ENCODE measurements at places on chromosomes 5 and 9.

GRCh38 chr5:158451993-158452672 is 593.2 kb upstream of the CLINT1 start:
- no peak for DNase-seq

- DNase-seq, result no peak
Observed at GRCh38 chr5:14868771-14869170, 2.8 kb downstream of the ANKH start.

- DNase-seq, result no peak
Observed at GRCh38 chr5:145697251-145697990, 137.7 kb downstream of the PRELID2 start.

GRCh38 chr5:93583768-93584595 is 960 bp downstream of the NR2F1 start:
- DNase-seq, result no peak

DNA sequence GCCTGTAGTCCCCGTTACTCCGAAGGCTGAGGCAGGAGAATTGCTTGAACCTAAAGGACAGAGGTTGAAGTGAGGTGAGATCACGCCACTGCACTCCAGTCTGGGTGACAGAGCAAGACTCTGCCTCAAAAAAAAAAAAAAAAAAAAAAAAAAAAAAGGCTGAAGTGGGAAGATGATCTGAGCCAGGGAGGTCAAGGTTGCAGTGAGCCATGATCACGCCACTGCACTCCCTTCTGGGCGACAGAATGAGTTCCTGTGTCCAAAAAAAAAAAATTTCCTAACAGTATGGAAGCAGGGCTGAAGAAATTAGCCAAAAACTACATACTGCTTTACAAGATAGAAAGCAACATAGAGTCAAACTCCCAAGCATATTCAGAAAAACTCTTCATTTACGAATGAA is 132.8 kb downstream of the CPLANE1 start:
- no peak for DNase-seq

DNA sequence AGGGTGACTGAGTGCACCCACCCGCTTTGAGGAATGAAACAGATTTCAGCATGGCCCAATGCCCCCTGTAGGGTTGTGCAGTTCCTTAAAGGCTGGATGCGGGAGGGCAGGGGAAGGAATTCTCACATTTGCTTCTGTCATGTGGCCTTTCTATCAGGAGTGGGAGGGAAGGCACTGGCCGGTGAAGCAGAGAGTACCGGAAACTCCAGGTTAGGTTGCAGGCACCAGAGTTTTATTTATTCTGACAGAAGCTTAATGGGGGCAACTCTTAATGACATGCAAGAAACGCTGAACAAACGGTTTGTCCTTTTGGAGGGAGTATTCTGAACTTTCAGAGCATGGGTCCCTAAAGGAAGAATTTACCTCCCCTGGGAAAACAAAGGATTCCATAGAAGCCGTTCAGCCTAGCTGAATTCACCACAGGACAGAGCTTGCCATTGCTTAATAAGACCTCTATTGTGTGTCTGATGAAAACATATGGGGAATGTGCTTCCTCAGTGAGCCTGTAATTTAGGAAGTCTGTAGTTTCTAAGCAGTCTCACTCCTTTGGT is 44.1 kb upstream of the EQTN start:
- no peak for DNase-seq

DNA sequence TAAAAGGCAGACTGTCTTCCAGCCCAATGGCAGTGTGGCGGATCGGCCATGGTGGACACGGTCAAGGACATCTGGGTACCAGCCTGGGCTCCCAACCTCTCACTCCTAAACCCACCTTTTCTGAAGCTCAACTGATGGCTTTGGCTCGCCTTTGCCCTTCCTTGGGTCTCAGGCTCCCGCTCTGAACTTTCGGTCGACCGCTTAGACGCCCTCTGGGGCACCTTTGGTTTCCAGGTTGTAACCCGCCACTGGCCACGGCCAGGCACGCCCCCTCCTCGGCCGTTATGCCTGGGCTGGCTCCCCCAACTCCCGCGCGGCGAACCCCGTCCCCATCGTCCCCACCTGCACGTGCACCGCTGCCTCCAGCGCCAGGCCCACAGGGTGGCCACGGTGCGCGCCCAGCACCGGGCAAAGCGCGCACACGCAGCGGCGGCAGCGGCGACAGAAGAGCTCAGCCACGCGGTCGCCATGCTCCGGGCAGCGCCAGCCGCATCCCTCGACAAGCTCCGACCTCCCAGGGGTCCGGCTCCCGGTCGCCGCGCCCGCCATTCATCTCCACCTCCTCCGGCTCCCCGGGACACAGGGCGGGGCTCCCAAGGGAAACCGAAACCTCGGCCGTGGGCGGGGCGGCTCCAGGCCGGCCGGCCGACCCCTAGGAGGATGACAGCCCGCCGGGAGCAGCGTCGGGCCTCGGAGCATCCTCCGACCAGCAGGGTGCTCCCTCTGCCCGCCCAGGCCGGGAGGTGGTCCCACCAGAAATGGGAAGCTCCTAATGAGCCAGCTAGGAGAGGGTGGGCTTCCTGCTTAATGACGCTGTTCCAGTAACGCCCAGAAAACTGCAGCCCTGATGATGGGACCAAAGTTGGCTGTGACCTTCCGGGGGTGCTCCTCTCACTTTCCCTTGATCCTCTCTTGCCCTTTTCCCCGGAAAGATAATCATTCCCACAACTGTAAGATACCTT is at the start of gene TRIM14:
Gene TRIM14 (minus strand): TSS at position 583 of the 962 bp plus-strand sequence. CDS start 34 bp downstream, at position 549.
- no peak for DNase-seq

DNA sequence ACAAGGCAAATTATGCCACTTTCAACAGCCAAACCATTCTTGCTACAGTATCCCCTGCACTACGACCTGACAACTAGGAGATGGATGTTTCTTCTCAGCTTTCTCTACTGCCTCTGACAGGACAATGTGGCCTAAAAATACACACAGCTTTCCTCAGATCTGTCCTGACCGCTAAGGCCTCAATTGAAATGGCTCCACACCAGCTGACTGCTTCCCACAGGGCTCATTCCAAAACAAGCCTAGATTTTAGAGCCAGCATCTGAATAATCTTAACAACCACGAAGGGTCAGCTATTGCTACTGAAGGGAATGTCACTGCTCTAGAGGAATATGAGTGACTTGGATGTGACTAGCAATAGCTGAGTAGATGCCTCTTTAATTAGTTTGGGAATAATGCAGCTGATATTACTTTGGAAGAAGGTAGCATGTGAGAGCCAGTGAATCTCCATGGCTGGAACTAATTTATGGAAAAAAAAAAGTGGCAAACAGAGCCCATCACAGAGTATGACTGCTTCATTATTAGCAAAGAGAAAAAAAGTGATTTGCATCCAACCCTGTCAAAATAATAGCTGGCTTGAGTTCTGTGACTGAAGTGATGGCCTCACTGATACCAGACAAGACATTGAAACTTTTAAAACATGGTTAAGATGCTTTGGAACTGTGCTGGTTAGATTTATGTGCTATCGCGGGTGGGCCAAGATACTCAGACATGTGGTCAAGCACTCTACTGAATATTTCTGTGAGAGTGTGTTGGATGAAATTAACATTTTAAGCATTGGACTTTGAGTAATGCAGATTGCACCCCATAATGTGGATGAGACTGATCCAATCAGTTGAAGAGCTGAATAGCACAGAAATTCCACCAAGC is 450.2 kb downstream of the NR2F1-AS1 start:
- no peak for DNase-seq

DNA sequence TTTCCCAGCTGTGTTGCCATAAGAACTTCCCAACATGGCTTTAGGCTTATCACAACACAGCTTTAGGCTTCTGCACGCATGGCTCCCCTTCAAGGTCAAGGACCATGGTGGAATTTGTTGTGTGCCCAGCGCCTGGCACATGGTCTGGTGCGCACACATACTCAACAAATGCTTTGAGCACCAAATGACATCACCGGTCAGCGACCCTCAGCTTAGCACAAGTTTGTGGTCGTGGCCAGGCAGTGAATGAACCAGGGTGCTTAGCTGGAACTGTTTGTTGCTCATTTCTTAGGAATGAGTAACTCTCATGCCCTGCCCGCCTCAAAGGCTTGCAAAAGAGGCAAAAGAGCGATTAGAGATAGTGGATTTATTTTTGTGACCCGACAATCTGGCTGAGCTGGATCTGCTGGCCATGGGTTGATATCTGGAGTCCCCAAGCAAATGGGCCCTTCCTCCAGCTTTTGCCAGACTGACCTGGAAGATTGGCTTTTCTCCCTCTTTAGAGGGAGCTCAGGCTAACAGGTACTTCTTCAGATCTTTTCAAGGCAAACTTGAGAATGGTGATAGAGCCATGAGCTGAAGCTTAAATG is 58.9 kb downstream of the DAP start:
- no peak for DNase-seq

Measured in stimulated activated CD8-positive, alpha-beta memory T cell treated with anti-CD3 and anti-CD28 coated beads, Interleukin-15, amount 100 ng/mL, for 1 hour (primary cell).